ENCODE measurements at places on chromosomes 6 and 20.

DNA sequence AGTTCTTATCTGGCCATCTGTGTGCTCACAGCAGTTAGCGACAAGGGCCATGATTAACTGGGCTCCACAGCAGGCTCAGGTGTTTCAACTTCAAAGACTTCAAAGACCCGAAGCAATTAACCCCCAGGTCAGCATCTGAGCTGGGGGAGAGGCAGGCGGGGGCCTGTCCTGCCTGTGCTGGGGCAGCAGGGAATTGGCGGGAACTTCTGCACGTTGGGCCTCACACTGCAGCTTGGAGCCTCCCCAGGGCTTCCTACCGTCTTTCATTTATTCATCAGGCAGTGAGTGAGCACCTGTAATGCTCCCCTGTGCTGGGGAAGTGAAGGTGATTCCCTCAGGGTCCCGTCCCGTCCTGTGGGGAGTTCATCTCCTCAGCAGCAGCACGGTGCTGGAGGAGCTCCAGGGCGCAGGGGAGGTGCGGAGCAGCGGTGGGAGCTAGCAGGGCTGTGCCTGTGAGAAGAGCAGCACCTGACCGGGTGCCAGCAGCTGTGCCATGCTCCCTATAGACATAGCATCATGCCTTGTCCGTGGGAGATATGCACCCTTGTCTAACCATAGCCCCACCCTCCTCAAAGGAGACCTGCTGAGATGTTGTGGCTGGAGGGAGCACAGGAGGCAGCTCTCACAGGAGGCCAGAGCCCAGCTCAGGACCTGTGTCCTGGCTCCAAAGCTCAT, 51.8 kb upstream of the FRMD1 start:
- peak; percentile 62 for DNase-seq

- no peak for DNase-seq
These were observed 130.7 kb downstream of the LRFN2 start for GRCh38 chr6:40456390-40457013.

DNA sequence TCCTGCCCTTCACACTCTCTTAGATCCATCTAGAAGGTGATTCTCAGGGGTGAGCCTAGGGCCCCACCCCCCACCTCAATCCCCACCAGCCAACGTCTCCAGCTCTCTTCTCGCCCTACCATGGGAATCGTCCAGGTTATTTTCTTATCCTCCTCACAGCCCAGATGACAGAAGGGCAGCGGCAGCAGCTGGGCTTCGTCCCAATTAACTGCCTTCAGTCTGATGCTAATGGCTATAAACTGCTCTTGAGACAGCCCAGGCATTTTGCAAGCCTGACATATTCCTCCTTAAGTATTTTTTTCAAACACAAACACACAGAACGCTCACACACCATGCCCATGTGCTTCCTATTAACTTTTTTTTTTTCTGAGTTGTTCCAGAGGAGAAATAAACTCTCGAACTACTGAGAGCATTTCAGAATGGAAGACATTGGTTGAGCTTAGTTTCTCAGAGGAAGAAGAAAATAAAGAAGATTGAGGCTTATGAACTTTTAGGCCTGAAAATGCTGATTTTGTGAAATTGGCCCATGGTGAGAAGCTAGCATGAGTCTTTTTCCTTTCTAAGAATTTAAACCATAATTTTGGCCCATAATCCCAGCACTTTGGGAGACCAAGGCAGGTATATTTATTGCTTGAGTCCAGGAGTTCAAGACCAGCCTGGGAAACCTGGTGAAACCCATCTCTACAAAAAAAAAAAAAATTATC, 124.6 kb downstream of the EYA2 start:
- peak; percentile 93 for DNase-seq

DNA sequence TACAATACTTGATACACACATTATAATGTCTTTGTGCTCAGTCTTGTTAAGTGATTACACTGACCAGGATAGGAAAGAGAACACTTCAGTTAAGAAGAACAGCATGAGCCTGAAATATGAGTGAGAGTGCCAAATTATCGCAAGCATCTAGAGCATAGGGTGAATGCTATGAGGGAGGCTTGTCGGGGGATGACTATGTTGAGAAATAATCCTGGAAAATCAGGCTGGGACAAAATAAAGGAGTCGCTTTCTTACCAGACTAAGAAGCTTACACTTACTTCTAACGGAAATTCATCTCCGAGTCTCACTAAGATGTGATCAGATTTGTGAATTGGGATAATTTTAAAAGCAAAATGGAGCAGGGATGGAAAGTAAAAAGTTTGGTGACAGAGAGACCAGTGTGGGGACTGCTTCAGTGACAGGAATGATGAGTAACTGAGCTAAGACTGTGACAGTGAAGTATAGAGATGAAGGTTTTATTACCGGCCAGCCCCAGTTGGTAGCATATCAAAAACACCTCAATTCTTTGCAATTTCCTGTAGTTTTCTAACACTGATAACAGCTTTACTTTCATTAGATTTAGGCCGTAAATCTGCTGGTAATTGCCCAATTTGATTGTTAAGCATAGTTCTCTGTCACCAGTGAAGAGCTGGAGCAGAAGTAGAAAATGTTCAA, 48.4 kb upstream of the DEFB112 start:
- peak; percentile 63 for DNase-seq

- no peak for DNase-seq
These were observed 479.5 kb downstream of the CD83 start for GRCh38 chr6:14597090-14597489.
